ENCODE measurements at places on chromosomes 2 and 18. TPM values are rescaled to one million over a fixed set of nuclear protein-coding genes. Genes with fewer than 3 reads are reported as not detected.

- peak; percentile 47 for DNase-seq
- H3K4me1 ChIP-seq: peaks cover 37% of the 10 kb centered on the region
- peak overlapping the region; percentile 74 for H3K4me3 ChIP-seq
- H3K36me3 ChIP-seq: no peaks in the 10 kb centered on the region
- no peaks in the 10 kb centered on the region for H3K27me3 ChIP-seq
- peak overlapping the region; percentile 93 for H3K27ac ChIP-seq
Measured at GRCh38 chr2:9556121-9556743, 602 bp upstream of the ADAM17 start.

DNA sequence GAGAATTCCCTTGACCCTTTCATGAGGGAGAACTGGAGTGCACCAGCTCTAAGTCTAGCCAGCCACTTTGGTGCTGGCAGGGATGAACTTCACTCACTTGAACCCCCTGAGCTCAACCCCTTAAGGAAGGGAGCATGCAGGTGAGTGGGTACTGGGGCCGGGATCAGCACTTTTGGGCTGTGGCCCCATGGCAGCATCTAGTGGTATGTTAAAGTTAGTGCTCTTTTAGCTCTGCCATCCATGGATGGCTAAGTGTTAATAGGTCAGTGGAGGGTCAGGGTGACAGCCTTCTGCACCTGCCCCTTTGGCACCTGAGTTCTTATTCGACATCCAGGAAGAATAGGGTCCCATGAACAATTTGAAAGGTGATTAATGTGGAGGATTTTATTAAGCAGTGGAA is 689.0 kb upstream of the FSHR start:
- no peaks in the 10 kb centered on the region for H3K4me1 ChIP-seq
- no peak overlapping the region for H3K4me3 ChIP-seq
- no peak overlapping the region for H3K27ac ChIP-seq
- H3K36me3 ChIP-seq: no peaks in the 10 kb centered on the region

- H3K4me3 ChIP-seq: no peak overlapping the region
- H3K27me3 ChIP-seq: no peaks in the 10 kb centered on the region
- H3K27ac ChIP-seq: no peak overlapping the region
- H3K36me3 ChIP-seq: peaks cover 48% of the 10 kb centered on the region
- DNase-seq: no peak
Measured at GRCh38 chr2:24238158-24238557, 63.3 kb downstream of the FAM228A start.

GRCh38 chr2:70336552-70336951 is 34.7 kb upstream of the FAM136A start:
- H3K27ac ChIP-seq: no peak overlapping the region
- DNase-seq: no peak
- no peak overlapping the region for H3K4me3 ChIP-seq

- H3K4me1 ChIP-seq: no peaks in the 10 kb centered on the region
- H3K36me3 ChIP-seq: no peaks in the 10 kb centered on the region
- DNase-seq: no peak
Measured at GRCh38 chr2:216792222-216793021, 67.4 kb downstream of the TNP1 start.

The BOK gene
- total RNA-seq: 0.10 TPM

The STK16 gene
- 29.0 TPM for total RNA-seq

The PRKCE gene
- 271 TPM for total RNA-seq

The NTSR2 gene
- not detected for total RNA-seq

The MYL12A gene
- total RNA-seq: 281 TPM

Measured in B cell (primary cell).